ENCODE measurements at places on chromosomes 11 and 22. TPM values are rescaled to one million over a fixed set of nuclear protein-coding genes. Genes with fewer than 3 reads are reported as not detected.

Gene WNT7B
- polyA plus RNA-seq: not detected

Gene ARHGAP42
- 4.5 TPM for polyA plus RNA-seq

Gene GRM5
- 0.02 TPM for polyA plus RNA-seq

Gene GRIA4
- 0.05 TPM for polyA plus RNA-seq

Gene BRSK2
- polyA plus RNA-seq: 2.3 TPM

Gene PPP2R1B
- 5.7 TPM for polyA plus RNA-seq

Gene RASGRP2
- polyA plus RNA-seq: 69.6 TPM

Gene THOC5
- polyA plus RNA-seq: 30.5 TPM

Gene MUC2
- 0.02 TPM for polyA plus RNA-seq

Gene LAYN
- 5.0 TPM for polyA plus RNA-seq

Gene OR52E8
- polyA plus RNA-seq: not detected

Gene OR52M1
- not detected for polyA plus RNA-seq

Gene SYCE3
- not detected for polyA plus RNA-seq

Gene LYVE1
- 12.6 TPM for polyA plus RNA-seq

Gene CHADL
- polyA plus RNA-seq: 39.2 TPM

Gene MMP26
- not detected for polyA plus RNA-seq

Gene APOA5
- not detected for polyA plus RNA-seq

Gene OPCML
- 0.14 TPM for polyA plus RNA-seq

Gene WNT11
- 2.9 TPM for polyA plus RNA-seq

Gene CCDC81
- polyA plus RNA-seq: 0.29 TPM

Gene DNAJB7
- polyA plus RNA-seq: not detected

Gene MISFA
- 8.2 TPM for polyA plus RNA-seq

Gene JHY
- polyA plus RNA-seq: 3.2 TPM

Gene VSIG10L2
- polyA plus RNA-seq: 0.29 TPM

Gene ISX
- polyA plus RNA-seq: not detected

Gene MPZL2
- polyA plus RNA-seq: 6.4 TPM
